COR-L47 (cell line): ENCODE measurements at places on chromosomes 11 and 22.
A peak's percentile ranks its signal among the peaks of the same experiment; 100 is the strongest.

DNA sequence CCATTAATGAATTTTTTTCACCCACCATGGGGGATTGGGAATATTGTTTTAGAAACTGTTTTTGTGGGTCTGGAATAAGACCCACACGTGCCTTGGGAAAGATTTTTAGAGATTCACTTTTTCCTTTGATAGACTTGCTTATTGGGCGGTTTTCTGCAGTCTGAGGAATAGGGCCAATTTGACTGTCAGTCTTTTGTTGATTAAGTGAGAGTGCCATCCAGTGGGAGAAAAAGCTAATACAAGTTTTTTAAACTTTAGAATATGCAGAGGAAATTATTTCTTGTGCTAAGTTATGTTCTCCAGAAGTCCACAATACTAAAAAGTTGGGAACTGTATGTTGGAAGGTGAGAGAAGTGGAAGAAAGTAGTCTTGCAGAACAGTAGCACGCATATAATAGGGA is 56.1 kb downstream of the PRMT3 start:
- no peak for DNase-seq

- DNase-seq, result no peak
These were observed 555.8 kb downstream of the BRD1 start for GRCh38 chr22:49271831-49272230.

DNA sequence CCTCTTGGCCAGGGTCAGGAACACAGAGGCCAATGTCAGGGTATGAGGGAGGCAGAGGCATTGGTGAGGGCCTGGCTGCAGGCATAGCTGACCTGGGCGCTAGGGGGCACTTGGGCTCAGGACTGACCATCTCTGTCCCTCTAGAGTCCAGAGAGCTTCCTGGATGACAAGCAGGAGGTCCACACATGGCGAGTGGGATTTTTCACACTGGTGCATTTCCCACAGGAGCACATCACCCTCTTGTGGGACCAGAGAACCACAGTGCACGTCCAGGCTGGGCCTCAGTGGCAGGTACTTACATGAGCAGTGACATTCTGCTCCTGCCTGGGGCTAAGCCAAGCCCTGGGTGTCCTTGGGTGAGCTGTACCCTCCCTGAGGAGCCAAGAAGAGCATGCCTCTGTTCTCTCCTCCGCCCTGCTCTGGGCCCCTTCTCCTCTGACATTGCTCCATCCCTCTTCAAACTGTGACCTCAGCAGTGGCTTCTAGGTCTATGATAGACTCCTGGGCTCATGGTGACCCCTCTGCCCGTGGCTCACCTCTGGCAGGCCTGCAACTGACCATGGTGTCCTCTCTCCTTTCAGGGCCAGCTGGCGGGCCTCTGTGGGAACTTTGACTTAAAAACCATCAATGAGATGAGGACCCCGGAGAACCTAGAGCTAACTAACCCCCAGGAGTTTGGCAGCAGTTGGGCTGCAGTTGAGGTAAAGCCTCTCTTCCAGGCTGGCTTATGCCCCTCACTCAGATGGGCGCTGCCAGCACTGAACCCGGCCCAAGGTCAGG is 46.6 kb downstream of the OTOG start:
- no peak for DNase-seq

- DNase-seq, result no peak
These were observed 63.1 kb downstream of the RAB30 start for GRCh38 chr11:83008581-83008923.

DNA sequence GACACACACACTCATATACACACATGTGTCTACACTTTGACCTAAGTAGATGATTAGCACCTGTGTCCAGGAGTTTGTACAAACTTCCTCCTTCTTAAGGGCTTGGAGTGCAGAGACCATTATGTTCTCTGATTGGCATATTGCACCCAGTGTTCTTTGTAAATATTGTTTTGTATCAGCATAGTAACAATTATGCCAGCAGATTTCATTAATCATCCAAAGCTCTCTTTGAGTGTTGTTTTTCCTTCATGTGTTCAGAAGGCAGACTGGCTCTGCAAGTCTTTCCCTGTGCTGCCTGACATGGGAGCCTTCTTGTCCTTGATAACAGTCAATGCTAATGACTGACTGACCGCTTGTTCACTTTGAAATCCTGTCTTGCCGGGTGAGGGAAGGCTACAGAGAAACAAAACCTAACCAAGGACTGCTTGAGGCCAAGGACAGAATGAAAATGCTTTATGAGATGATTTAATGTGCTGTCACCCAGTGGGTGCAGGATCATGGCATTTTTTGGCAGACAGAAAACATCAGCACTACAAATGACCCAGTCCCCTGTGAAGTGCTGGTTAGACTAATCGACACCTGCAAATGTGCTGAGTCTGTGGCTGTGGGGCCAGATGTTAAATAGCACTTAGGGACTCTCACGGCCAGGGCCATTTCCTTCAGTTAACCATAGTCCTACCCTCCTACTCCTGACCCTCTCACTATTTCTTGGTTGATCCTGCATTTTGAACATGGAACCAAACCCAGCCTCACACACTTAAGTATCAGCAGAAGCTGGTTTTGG is 6.6 kb upstream of the BARX2 start:
- peak; percentile 2 for DNase-seq

DNA sequence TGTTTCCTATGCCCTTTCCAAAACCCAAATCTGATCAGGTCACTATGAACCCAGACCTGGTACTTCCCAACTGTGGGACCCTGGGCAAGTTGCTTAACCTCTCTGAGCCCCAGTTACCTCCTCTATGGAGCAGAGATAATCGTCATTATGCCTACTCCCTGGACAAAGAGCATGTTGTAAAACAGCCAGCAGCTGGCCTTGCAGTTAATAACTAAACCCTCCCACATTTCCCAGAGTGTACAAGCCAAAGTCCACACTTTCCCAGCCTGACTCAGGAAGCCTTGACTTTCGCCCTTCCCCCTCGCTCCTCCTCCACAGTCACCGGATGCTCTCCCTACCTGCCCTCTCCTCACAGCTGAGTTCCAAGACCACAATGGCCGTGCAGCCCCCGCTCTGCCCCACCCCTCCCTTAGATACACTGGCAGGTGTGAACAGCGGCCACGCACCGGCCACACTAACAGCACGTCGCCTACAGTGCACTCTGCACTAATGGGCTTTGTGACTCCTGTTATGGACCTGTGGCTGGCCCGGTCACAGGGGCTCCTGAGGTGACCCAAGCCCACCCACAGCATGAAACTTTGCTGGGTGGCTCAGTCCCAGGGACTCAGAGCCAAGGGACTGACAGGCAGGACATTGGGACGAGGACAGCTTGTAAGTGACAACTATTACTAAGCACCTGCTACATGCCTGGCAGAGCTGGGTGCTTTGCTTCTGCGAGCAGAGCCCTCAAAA is 15.6 kb upstream of the MFNG start:
- peak; percentile 72 for DNase-seq

DNA sequence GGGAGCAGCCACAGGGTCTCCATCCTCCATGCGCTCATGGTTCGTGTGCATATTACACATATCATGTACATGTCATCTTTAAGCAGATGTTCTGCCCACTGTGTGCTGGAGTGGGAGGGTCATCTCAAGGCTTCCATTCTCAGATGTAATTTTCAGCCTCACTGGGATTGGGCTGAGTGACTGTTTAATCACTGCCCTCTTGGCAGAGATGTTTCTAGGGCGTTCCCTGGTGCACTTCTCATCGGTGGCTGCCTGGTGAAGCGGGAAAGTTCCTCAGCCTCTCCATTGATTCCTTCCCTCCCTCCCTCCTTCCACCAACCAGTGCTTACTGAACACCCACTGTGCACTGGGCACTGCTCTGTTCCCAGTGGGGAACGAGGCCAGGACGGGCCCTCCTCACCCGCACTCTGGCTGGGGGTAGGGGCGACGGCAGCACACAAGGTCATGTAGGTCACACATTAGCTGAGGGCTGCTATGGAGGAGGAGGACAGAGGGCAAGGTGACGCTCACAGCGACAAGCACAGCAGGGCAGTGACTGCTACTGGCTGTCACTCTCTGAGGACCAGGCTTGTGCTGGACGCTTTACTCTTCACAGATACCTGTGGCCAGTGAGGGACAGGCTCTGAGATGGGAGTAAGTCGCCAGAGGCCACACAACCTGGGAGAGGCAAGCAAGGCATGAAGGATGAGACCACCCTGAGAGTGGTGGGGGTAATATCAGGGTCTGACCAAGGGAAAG is 22.9 kb downstream of the GNAZ start:
- no peak for DNase-seq

GRCh38 chr11:128879817-128880216 is 11.3 kb upstream of the KCNJ5 start:
- DNase-seq, result no peak

GRCh38 chr11:13206086-13206640 is 71.4 kb upstream of the BMAL1 start:
- no peak for DNase-seq

DNA sequence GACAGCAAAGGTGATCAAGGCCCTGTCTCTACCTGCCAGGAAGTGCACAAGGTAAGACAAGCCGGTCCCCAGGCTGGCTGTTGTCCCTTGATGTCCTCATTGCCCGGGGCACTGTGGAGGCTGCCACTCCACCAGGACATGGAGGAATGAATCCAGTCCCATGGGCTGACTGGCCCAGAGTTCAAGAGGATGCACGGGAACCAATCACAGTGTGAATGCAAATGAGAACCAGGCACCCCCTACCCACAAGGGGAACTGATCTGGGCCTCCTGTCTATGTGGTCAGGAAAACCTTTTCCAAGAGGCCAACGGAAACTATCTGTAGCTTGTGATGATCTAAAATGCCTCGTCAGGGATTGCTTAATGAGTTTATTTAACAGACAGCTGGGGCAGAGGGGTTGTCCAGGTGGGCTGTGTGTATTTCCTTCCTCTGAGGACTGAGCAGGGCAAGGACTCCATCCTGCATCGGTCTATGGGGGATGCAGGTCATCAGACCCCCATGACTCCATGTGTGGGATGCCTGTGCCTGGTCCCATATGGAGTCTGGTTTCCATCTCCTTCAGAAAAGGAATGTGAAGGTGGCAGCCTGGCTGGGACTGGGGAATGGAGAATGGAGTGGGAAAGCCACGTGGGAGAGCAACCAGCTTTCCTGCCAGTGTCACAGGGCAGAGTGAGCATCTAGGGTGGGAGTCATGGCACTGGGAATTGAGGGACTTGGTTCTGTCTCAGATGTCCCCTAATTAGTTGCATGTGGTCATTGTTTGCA is 60.5 kb downstream of the CD82 start:
- DNase-seq, result no peak

DNA sequence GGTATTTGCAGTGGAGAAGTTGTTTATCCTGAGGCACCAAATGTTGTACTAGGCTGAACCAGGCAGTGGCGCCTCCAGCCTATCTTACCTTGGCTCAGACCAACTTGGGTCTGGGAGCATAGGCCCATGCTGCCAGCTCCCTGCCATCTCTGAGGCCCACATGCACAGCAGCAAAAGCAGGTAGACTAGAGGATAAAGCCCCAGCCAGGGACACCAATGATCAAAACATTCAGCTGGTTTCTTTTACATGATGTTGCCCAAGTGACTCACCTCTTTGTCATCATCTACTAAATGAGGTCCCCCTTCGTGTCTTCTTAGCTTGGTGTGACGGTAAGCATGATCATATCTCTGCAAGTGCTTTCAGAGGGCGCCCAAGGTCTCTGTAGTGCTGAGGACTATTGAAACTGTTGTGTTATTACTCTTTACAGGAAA is 112.1 kb upstream of the DRD2 start:
- no peak for DNase-seq

DNA sequence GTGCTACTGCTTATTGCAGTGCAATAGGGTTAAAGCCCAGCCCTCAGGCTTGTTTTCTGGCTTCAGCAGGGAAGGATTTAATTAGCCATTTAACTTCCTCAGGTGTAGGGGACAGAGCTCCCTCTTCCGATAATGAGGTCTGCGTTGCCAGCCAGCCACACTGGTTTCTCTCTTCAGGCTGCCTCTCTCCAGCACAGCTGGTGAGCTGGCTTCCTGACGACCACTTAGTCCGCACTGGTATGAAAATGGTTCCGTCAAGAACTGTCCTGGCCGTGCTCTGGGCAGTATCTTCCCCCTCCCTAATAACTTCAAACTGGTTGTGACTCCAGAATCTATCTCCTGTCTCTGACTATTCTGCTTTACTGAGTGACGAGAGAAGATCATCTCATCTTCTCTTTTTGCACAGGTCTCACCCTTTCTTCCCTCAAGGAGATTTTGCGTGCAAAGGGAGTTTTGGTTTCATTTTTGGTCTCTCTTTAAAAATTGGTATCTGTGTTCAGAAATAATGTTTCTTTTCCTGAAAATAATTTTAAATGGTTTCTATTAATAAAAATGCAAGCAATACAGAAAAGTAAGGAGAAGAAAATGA is 49.2 kb downstream of the CNTN5 start:
- peak; percentile 92 for DNase-seq

DNA sequence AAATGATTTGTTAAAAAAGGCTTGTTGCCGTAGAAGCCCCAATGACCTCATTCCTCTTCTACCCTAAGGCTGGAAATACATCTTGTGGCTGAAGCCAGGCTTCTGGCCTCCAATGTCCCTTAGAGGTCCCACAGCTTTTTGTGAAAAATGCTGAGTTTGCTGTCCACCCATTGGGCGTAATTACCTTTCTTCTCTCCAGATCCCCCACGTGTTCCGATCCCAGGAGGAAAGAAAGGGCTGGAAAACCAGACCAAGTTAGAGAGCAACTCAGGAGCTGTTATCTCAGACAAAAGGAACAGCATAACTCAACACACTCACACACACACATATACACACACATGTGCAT is 154.2 kb downstream of the MIAT start:
- no peak for DNase-seq

DNA sequence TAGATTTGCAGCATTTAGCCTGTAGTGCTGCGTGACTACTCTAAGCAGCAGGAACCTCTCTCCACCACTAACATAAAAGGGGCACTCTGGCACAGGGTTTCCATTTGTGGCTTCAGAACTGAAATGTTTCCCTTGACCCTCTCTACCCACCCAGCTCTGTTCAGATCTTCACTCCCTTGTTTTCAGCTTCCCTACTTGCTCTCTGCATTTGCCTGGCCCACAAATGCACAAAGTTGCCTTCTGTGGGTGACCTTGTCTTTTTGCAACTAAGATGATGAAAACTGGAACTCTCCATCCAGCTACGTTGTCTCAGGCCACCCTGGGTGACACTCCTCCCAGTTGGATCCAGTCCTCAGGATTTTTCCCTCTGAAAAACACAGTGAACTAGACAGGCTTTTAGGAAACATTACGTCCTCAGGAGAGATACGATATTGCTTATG is 19.8 kb upstream of the PSMA1 start:
- no peak for DNase-seq

DNA sequence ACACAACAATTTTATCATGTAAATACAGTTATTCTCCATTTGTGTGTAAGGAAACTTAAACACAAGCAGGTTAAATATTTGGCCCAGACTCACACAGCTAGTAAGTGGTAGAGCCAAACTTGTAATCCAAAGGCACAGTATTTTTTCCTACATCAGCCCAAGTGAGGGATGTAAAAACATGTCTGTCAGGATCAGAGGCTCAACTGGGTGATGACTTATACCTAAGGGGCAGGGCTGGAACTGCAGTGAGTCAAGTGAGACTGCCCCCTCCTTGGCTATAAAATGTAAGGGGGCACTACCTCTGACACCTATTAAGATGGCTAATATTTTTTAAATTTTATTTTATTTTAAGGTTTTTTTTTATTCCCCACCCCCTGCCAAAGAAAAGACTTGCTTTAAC is 82.6 kb downstream of the APIP start:
- DNase-seq, result no peak

DNA sequence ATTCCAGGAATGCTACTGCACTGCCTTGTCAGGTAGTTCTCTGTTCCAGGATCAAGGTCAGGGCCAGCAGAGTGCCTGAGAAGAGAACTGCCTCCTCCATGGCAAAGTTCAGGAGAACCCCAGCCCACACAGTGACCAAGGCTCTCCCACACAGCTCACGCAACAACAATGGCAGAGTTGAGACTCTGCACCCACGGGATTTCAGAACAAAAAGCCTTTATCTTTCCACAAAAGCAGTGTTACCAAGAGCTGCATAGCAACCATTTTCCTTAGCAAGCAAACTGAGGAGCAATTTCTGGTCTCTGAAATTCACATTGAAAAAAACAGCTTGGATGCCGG is 11.1 kb downstream of the PLAAT3 start:
- DNase-seq, result no peak
